Activated naive CD8-positive, alpha-beta T cell treated with anti-CD3 and anti-CD28 coated beads, Interleukin-2, amount 10 ng/mL, durations not matched to agents 7 days and 5 days (primary cell): ENCODE measurements at places on chromosomes 4 and X.

GRCh38 chr4:107718351-107718965 is 1.6 kb downstream of the PAPSS1 start:
- no peak for DNase-seq

DNA sequence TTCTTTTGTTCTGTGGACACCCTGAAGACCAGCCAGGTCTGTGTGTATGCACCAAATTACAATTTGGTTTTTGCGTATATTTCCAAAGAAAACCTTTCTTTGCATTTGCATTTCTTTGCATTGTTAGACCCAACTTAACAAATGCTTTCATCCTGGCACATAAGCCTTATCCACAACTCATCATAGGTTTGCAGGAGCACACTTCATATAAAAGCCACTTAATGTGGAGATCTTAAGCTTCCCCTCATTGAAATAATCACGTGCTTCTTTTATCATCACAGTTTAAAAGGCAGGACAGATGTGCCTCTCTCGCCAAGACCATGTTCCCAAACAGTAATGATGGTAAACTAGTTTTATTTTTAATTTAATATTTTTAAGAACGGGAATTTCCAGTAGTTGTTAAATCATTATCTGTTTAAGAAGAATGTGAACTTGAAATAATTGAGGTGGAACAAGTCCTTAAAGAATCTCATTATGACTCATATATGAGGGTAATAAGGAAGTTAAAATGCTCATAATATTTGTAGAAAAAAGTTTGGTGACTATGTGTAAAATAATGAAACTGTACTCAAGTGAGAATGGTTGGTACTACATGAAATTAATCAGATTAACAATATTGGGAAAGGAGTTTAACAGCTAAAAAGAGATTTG is 65.5 kb downstream of the GLRA3 start:
- no peak for DNase-seq

DNA sequence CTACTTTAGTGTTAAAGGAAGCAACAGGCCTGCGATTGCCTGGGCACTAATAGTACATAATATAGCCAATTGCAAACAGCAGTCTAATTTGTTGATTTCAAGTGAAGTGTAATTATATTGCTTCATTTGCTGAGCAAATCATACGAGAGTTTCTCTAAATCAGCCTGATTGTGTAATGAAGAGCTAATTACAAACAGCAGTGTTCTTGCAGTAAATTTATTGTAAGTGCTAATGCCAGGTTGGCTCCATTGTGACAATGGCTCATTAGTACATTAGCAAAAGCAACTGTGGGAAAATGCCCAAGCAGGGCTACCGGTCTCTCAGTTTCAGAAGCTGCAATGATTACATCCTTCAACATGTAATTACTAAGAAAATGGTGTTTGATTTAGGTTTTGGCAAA is 591.5 kb downstream of the GALNTL6 start:
- no peak for DNase-seq

DNA sequence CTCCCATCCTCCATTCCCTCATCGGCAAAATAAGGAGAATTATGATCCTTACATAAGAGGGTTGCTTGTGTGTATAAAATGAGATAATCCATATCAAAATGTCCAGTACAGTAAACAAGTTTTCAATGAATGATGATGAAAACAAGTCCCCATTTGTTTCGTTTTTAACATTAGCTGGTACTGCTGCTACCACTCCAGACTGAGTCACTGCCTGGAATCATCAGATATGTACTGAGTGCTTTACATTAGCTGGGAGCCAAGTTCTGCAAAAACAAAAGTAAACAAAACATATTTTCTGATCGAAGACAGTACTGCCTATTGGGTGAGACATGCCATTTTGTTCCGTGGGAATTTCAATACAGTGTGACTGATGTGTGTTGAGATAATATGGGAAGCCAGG is 123.2 kb upstream of the IGFBP7 start:
- no peak for DNase-seq

DNA sequence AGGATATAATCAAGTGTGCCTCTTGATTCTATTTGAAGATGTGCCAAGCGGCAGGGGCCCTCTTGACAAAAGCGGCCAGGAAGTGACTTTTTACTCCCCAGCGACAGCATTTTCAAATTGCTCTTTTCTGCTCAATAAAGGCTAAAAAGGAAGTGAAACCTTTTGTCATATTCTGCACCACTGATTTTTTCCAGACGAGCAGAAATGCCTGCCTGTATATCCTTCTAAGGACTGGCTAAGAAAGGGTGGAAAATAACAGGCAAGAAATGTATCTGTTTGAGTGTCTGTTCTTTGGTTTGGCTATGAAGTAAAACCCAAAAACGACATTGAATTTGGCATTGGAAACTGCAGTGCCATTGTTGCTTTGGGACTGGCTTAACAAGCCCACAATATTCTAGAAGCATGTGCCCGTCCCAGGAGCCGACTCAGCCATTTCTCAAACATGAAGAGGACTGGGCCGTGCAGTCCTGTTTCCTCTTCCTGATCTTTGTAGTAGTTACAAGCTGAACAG is 25.4 kb downstream of the TMSB4X start:
- DNase-seq = no peak

DNA sequence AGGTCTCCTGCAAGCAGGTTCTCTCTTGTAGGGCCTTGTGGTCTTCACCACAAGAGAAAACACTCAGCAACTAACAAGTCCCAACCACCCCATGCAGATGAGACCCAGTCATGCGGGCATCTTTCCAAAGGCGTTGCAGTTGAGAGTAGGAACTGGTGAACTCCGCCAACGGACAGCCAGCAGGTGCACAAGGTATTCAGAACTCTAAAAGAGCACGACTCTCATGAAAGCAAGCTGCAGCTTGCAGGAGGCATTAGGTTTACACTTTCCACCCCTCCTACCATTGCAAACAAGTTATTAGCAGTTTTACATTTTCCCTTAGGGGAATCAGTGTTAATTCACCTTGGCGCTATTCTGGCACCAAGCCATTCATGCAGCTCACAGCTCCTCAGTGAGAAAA is 173.4 kb upstream of the KIT start:
- no peak for DNase-seq

GRCh38 chr4:70802928-70803580 is 36.6 kb downstream of the GRSF1 start:
- DNase-seq = no peak

DNA sequence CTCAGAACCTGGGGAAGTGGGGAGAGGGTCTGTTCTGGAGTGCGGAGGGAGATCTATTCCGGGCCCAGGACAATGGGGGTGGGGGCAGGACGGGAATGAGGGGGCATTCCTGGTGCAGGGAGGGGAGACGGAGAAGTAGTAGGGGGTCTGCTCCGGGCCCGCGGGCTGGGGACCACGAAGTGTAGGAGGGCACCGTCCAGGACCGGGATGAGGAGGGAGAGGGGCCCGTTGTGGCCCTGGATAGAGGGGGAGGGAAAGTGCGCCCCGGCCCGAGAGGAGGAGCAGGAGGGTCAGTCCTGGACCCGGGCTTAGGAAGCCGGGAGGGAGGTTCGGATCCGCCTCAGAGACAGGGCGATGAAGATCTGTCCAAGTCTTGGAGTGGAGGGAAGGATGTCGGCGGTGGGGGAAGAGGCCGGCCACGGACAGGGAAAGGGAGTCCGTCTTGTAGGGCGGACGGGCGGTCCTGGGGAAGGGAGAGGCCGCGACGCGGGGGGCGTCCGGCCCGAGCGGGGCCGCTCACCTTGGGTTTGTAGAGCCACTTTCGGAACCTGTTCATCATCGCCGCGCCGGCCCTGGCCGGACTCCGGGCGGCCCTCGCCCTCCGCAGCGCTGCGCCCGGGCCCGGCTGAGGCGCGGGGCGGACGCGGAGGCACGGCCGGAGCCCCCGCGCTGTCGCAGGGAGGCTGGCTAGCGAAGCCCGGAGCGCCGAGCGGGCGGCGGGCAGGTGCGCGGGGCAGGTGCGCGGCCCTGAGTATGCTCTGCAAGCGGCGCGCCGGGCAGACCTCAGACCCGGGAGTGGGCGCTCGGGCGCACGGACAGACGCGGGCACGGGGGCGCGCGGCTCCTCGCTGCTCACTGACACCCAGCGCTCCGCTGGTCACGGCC is at the start of gene ZFYVE28:
ZFYVE28 (minus strand) TSS at position 881 of the 885 bp plus-strand sequence; CDS start at position 559, 322 bp downstream.
- no peak for DNase-seq

DNA sequence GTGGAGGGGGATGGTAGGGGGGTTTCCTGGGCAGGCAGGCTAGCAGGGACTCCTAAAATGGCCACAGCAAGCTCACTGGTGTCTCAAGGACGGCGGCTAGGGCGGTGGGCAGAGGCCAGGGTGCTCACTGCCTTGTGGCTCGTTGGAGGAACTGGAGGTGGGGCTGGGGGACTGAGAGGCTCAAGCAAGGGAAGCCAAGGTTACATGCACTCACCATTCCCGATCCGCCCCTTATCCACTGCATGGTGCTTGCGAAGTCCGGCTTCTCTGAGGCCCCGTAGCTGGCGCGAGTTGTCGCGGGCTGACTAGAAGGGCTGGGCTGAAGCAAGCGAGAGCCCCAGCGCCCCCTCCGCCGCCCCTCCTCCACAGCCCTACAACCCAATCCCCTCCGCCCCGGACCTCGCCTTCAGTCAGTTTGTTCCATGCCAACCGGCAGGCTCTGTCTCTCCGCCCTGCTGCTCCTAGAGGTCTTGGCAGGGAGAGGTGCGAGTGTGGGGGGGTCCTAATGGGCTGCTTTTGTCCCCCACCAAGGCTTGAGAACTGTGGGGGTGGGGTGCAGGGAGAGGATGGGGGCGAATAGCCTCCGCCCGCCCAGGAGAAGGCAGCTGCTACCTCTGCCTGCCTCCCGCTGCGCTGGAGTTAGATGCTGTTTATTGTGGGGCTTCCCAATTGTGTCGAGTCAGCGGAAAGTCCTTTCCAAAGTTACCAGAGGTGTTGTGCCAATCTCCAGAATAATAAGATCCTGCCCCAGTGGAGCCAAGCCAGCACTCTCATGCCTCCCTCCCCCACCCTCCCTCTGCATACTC is at the start of gene ARHGEF9:
ARHGEF9 (minus strand) TSS at position 313 of the 806 bp plus-strand sequence; CDS start at position 244, 69 bp downstream.
- DNase-seq = peak; percentile 25

DNA sequence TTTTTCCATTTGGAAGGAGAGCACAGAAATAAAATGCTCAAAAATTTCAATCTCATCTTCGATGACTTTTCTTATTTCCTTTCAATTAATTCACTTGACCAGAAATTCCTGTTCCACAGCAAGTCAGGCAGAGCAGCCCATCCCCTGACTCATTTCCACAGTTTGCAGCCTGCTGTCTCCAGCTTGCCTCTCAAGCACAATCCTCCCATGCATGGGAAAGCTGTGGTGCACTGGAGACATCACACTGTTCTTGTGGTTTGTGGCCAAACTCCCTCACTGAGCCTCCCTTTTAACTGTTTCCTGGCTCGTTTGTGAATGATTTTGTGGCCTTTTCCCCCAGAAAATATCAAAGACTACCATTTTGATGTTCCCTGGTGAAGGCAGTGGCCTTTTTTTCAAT is 114.0 kb upstream of the ENPEP start:
- DNase-seq = no peak

DNA sequence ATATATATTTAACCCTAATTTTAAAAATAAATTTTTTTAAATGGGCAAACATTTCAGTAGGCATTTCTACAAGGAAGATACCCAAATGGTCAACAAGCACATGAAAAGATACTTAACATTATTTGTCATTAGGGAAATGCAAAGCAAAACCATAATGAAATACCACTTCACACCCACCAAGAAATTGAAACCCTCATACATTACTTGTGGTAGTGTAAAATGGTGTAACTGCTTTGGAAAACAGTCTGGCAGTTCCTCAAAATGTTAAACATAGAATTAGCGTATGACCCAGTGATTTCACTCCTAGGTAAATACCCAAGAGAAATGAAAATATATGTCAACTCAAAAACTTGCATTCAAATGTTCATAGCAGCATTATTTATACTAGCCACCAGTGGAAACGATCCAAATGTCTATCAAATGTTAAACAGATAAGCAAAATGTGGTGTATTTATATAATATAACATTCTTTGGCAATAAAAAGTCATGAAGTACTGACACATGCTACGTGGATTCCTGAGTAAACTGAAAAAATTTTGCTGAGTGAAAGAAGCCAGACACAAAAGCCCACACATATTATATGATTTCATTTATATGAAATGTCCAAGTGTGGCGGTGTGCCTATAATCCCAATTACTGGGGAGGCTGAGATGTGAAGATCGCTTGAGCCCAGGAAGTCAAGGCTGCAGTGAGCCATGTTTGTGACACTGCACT is 16.6 kb downstream of the TRIM2 start:
- DNase-seq = no peak

DNA sequence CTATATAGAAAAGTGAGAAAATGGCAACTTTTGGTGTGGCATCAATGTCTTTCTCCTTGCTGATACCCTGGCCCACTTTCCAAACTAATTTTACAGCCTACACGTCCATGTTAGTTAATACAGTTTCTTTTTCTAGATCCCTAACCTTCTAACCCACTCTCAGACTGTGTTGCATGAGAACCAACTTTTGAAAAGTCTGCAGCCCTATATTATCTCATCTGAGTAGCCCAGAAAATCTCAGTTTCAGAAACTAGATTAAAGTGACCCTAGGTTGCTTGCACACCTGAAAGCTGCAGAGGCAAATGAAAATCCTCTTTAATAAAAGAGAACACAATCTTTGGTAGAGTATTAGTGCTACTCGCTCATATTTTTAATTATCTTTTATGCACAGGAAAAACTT is 371.6 kb upstream of the EMCN start:
- no peak for DNase-seq

- no peak for DNase-seq
Observed at GRCh38 chr4:158538176-158538575, 16.5 kb downstream of the RXFP1 start.

- DNase-seq = no peak
Observed at GRCh38 chrX:134670134-134670924, 12.1 kb upstream of the PLAC1 start.

GRCh38 chr4:81698538-81699296 is 227.0 kb upstream of the RASGEF1B start:
- DNase-seq = no peak

GRCh38 chrX:55697381-55697780 is 20.2 kb upstream of the RRAGB start:
- DNase-seq = no peak

DNA sequence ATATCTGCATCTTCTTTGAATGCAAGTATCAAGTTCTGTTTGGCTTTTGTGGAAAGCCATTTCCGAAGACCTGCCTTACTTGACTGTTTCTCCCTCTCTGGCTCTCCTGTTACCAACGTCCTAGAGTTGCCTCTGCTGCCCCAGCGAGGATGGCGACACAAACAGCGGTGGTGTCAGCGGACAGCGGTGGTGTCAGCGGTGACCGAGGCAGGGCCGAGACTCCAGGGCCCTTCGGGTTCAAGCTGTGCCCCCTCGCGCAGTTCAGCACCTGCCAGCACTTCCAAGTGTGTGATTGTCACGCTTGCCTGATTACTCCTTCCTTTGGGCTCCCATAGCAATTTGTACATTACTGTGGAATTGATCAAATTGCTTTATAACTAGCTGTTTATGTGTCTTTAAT is 336.9 kb upstream of the FAT1 start:
- no peak for DNase-seq

- no peak for DNase-seq
Observed at GRCh38 chr4:3250438-3250955, 1.5 kb downstream of the MSANTD1 start.
